ENCODE measurements at places on chromosomes 16 and 17. TPM values are rescaled to one million over a fixed set of nuclear protein-coding genes. Genes with fewer than 3 reads are reported as not detected.

DNA sequence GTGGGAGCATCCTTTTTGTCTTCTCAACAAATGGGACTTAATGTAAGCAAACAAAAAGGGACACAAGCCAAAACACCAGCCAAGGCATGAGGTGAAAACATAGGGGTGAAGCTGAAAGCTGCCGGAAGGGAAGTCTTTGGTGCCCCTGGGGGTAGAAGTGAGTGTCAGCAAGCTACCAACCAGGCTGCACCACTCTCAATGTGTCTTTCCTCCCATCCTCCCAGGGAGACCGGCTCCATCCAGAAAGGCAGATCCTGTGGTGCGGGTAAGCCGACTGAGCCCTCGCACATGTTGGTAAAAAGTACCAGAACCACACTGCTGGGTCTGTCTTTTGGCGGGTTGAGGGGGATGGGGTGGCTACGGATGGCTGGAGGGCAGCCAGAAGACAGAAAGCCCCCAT, 52.0 kb upstream of the SREBF1 start:
- no peak for DNase-seq

GRCh38 chr16:52572656-52573055, 25.7 kb upstream of the TOX3 start:
- no peak for DNase-seq

Gene SLC13A5
- not detected for total RNA-seq

Gene GFOD2
- total RNA-seq = 8.1 TPM

Gene CDK5R1
- 1.4 TPM for total RNA-seq

DNA sequence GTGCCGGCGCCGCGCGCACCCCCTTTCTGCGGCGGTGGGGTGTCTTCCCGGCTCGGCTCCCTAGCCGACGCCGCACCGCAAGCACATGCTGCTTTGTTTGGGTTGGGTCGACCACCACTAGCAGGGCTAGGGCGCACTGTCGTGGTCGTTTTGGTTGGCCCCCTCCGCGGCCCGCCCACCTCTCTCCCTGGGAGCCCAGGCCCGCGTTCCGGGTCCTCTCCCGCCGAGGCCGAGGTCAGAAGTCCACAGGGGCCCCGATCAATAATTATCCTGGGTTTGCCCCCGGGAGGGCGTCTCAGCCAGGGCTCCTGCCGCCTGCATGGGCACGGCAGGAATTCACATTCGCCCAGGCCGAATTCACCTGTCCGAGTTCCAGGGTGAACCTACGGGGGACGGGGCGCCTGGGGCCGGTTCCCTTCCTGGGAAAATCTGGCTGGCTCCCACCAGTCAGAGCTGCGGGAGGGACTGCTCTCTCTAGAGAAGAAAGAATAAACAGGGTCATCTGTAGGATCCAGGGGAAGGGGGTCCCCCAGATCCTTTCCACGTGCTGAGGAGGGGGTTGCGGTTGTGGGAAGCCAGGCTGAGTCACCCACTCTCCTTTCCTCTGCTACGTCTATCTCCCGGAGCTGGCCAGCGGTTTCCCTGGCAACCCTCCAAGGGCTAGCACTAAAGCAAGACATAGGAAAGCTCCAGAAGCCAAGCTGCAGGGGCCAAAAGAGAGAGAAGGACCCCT, 584 bp upstream of the STAT5B start:
- peak; percentile 83 for DNase-seq

DNA sequence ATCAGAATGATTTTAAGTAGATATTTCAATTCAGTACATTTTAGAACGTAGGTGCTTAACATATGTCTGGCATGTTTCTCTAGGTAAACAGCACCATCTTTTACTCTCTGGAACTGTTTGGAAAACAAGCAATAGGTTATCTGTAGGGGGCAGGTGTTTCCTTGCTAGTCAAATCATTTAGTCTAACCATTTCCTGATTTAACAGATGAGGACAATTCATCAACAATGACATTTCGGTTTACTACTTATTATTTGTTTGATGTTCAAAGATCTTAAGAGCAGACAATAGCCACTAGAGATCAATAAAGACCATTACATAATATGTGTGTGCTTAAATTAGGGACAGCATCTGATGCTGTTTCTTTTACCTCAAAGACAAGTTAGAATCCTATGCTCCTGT, 173.1 kb downstream of the CEP112 start:
- no peak for DNase-seq

GRCh38 chr17:395179-395578, 42.6 kb upstream of the RPH3AL start:
- no peak for DNase-seq

GRCh38 chr17:40371261-40371929, 6.9 kb upstream of the GJD3 start:
- DNase-seq = no peak

Gene CCL2
- total RNA-seq = 22.3 TPM

Gene SPEM1
- not detected for total RNA-seq

Gene TNP2
- not detected for total RNA-seq

GRCh38 chr17:82559566-82560251, 40.2 kb downstream of the FOXK2 start:
- DNase-seq = no peak

GRCh38 chr16:760065-760464, 469 bp upstream of the MSLN start:
- no peak for DNase-seq

Gene KCNH4
- 0.15 TPM for total RNA-seq

Gene EPOP
- 0.57 TPM for total RNA-seq

GRCh38 chr17:27384726-27385125, 71.5 kb upstream of the KSR1 start:
- no peak for DNase-seq

GRCh38 chr17:17739388-17740066, 58.3 kb downstream of the RAI1 start:
- peak; percentile 64 for DNase-seq

GRCh38 chr17:4334776-4335584, 31.5 kb downstream of the UBE2G1 start:
- no peak for DNase-seq

DNA sequence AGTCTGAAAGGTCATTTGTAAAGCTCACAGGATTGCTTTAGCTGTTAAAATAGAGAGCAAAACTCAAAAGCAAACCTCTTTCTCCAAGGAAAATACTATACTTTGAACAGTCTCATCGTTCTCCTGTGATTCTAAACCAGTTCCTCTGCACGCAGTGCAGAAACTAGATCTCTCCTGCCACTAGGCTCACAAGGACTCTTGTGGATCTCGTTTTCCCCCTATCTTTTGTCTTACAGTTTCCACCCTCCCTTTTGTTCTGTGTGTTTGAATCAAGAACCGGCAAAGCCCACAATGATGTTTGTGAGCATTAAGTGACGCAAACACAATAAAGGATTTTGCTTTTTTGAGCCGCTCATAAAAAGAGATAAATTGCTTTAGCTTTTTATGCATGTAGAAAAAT, 1103.5 kb upstream of the RBFOX1 start:
- no peak for DNase-seq

Gene GPT2
- 27.9 TPM for total RNA-seq

GRCh38 chr16:18931756-18932155, 5.5 kb upstream of the SMG1 start:
- peak; percentile 69 for DNase-seq

GRCh38 chr17:4467287-4467686, 31.4 kb upstream of the SPNS2 start:
- DNase-seq = no peak

Gene FSCN2
- total RNA-seq = 0.50 TPM

- DNase-seq = no peak
Measured at GRCh38 chr17:66299711-66300110, 2.7 kb upstream of the PRKCA start.

Gene HSD11B2
- 0.89 TPM for total RNA-seq

DNA sequence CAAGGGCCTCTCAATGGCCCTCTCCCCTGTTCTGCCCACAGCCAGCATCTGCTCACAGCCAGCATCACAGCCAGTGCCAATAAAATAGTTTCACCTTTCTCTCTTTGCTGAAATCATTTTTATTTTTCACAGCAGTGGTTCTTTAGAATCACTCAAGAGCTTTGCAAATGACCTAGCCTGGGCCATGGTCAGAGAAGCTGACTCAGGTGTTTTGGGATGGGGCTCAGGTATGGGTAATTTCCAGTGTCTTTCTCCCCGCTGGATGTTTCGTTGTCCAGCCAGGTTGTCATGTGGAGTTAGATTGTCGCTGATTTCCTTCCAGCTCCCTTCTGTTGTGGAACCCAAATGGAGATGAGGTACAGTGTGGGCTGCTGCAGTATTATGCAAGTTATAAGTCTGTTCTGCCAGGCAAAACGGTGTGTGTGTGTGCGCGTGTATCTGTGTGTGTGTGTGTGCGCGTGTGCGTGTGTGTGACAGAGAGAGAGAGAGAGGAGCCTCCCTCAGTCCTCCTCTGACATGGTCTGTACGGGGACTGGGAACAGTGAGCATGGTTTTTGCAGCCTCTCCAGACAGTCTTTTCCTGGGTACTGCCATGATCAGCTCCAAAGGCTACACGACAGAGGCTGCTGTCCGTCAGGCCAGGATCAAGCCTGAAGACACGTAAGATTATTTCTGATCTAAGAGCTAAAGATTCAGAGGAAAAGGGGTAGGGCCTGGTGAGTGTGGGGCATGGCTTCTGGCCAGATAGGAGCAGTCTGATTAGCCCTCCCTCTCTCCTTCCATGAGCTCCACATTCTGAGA, 1.4 kb upstream of the PMP22 start:
- no peak for DNase-seq

DNA sequence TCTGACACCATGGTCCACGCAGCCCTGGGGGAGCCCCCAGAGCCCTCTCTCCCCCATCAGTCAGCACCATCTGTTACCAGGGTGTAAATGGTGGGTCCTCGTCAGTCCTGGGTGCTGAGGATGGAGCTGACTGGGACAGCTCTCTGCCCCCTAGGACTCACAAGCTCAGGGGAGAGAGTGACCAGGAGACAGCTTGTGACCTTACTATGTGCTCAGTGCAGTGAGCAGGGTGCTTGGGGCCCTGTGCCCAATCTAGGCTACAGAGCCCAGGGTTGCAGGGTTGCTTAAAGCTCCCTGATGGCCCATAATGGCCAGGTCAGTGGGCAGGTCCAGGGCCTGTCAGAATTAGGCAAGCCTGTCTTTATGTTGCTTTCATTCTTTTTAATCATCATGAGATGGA, 11.3 kb downstream of the MMP2 start:
- no peak for DNase-seq

DNA sequence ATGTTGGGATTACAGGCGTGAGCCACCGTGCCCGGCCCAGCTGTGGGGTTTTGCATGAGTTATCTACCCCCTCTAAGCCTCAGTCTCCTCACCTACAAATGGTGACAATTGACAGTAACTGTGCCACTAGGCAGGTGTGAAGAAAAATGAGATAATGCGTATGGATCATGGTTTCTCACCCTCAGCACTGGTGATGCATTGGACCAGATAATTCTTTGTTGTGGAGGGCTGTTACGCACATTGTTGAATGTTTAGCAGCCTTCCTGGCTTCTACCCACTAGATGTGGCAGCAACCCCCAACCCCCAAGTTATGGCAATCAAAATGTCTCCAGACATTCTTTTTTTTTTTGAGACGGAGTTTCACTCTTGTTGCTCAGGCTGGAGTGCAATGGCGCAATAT, 9.0 kb upstream of the HAPSTR1 start:
- DNase-seq = no peak

Gene TUBD1
- 6.6 TPM for total RNA-seq

Gene GAS2L2
- 0.27 TPM for total RNA-seq

- no peak for DNase-seq
Measured at GRCh38 chr16:68275611-68276191, 11.4 kb downstream of the SLC7A6 start.

Gene IL17C
- total RNA-seq = not detected

DNA sequence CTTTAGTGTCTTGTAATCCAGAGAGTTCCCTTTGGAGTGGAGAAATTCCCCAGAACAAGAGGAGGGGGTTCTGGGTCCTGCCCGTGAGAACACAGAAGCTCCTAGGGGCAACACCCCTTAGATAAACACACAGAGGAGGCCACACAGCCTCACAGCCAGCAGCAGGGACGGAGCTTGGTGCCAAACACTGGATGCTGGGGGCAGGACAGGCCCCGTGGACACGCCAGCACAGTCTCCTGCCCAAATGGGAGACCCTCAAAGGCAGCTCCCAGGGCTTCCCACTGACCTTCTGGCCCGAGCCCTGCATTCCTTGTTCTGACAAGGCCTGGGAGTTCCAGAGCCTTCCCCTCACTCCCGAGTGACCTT, 31.8 kb upstream of the JPH3 start:
- DNase-seq = no peak

Gene PPP1R27
- total RNA-seq = 0.67 TPM

Gene C16orf46
- 0.69 TPM for total RNA-seq

Gene GJD3
- total RNA-seq = 1.2 TPM

Gene SEZ6L2
- 0.22 TPM for total RNA-seq

- no peak for DNase-seq
Measured at GRCh38 chr17:17411692-17412091, 65.1 kb upstream of the MED9 start.

GRCh38 chr17:83180996-83181481, 101.6 kb downstream of the METRNL start:
- no peak for DNase-seq

Gene TPSG1
- not detected for total RNA-seq

DNA sequence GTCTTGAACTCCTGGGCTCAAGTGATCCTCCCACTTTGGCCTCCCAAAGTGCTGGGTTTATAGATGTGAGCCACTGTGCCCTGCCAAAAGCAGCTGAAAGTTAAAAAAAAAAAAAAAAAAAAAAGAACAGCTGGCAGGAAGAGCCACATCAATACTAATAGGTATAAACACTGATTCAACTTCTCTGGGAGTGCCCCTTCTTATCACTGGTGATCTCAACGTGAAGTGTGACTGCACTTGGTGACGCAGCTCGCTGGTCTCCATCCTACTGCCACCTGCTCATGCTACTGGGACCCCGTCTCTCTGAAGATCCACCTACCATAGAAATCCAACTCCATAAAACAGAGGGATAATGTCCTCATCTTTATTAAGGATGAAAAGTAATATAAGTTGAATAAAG, 40.8 kb downstream of the RNF157 start:
- no peak for DNase-seq

Gene DNAH9
- 0.22 TPM for total RNA-seq

Measured in left ventricle myocardium superior (tissue), 1 donor.